NCI-H446 treated with DMSO at 0.1 percent for 48 hours (cell line): ENCODE measurements at places on chromosomes 2 and 18.
A peak's percentile ranks its signal among the peaks of the same experiment; 100 is the strongest.

GRCh38 chr2:51263951-51264350 lies 232.0 kb upstream of the NRXN1 start:
- no peak for DNase-seq

DNA sequence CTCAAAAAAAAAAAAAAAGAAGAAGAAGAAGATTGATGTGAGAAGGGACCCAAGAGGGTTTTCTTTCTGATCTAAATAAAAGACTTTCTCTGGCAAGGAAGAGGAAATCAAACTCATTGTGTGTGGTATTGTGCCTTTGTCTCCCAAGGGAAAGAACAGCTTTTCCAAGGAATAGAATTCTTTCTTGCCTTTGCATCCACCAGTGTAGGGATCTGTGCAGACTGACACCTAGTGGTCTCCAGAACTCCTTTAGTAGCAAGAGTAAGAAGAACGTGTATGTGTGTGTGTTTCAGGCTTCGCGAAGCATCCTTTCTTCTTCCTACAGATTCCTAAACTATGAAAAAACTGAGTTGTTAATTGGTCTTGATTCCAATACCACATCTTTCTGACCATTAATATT lies 33.5 kb upstream of the CRIM1 start:
- peak; percentile 9 for DNase-seq

- DNase-seq = no peak
These were observed 219.6 kb downstream of the PDE1A start for GRCh38 chr2:182207049-182207746.

GRCh38 chr2:15142069-15142689 lies 419.0 kb downstream of the NBAS start:
- DNase-seq = no peak

GRCh38 chr2:176388861-176389260 lies 119.6 kb downstream of the MTX2 start:
- DNase-seq = no peak

DNA sequence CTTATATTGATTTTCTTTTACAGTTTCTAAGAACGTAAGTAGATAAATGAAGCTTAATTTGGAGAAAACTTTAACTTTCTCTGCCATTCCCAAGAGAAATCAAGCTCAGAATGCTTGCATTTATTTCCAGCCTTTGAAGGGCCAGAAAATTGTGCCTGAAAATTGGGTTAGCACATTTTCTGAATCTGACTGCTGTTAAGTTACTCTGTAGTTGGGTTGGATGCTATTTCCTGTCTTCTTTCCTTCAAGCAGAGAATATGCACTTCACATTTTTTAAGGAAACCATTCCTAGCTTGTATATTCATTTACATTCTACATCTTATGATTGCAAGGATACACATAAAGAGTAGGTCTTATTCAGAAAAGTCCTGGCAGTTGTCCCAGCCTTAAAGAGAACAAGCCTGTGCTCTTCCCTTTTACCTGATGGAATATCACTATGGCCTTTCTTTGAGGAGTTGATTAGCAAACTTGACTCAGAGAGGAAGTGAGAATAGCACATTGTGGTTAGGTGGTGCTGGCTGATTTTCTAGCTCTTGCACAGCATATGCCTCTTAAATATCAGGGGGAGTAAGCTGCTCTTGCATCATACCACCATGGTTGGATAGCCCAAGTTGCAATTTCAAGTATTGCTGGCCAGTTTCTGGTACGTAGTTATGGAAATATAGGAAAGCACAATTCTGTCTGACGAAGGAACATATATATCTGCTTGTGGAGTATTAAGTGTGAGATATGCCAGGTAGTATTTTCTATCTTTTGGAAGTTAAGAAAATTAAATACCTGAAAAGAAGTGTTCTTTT lies 133.7 kb downstream of the COMMD1 start:
- DNase-seq = no peak

GRCh38 chr2:203238292-203238703 lies 520 bp upstream of the CYP20A1 start:
- no peak for DNase-seq

DNA sequence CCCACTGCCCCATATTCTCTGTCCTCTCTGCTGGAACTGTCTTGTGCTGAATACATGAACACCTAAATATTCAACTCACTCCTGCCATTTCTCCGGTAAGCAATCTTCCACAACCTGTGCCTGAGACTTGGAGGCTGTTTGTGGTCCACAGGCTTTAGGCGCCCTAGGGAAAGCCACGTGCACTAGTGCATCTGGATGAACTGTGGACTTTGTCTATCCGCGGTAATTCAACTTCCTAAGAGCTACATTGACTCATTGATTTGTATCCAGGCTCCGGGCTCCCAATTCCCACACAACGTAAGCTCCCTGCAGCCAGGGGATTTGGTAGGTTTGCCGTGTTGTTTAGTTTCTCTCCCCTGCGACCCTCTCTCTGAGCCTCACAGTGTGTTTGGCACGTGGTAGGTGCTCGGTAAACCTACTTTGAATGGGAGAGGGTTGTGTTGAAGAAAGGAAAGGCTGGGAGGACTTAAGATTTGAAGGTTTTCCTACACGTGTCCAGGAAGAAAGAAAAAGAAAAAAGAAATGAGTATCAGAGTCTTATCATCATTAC lies 718.2 kb downstream of the DPP10 start:
- DNase-seq = no peak

- DNase-seq = no peak
These were observed 80.2 kb downstream of the CMPK2 start for GRCh38 chr2:6785493-6785892.

- no peak for DNase-seq
These were observed 28.9 kb upstream of the TOGARAM2 start for GRCh38 chr2:28951910-28952835.

GRCh38 chr2:186855216-186855615 lies 6.2 kb upstream of the ZSWIM2 start:
- no peak for DNase-seq

DNA sequence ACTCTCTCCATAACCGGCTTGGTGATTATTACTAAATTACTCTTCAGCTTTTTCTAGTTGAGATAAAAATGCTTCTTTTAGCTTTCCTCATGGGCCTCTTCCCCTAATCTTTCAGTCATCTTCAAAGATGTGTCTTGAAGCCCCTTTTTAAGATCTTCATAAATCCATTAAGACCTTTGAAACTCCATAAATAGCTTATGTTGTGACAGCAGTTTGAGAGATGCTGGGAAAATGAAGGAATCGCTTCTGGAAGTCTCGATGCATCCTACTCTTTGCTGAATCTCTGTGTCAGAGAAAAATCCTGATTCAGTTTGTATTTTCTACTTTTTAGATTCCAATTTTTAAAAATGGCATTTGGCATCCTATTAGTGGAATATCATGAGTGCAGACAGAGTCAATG lies 13.0 kb downstream of the SCYGR4 start:
- DNase-seq = no peak

DNA sequence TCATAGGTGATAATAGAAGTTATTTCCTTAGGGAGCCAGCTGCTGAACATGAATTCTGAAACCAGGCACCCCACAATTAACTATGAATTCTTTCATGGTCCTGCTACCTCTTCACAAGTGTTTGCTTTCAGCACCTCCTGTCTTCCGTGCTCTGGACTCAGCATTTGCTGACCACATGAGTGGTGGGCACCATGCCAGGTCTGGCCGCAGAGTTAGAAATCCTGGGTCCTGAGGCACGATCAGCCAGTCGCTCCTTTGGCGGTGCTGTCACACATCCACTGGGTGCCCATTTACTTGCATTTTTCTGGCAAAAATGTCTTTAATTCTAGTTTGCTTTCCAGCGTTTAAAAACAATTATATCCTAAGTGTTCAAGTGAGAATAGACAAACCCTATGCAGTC lies 196.4 kb upstream of the PXDN start:
- no peak for DNase-seq

- DNase-seq = peak; percentile 36
These were observed 25.4 kb upstream of the CDH7 start for GRCh38 chr18:65725251-65726050.

GRCh38 chr2:231370749-231371429 lies 24.6 kb upstream of the B3GNT7 start:
- DNase-seq = no peak

DNA sequence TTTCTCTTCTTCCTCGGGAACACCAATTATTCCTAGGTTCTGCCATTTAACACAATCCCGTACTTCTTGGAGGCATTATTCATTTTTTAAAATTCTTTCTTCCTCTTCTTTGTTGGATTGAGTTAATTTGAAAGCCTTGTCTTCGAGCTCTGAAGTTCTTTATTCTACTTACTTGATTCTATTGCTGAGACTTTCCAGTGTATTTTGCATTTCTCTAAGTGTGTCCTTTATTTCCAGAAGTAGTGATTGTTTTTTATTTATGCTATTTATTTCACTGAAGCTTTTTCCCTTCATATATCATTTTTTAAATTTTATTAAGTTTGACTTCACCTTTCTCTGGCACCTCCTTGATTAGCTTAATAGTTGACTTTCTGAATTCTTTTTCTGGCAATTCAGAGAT lies 13.6 kb upstream of the UPP2 start:
- no peak for DNase-seq

DNA sequence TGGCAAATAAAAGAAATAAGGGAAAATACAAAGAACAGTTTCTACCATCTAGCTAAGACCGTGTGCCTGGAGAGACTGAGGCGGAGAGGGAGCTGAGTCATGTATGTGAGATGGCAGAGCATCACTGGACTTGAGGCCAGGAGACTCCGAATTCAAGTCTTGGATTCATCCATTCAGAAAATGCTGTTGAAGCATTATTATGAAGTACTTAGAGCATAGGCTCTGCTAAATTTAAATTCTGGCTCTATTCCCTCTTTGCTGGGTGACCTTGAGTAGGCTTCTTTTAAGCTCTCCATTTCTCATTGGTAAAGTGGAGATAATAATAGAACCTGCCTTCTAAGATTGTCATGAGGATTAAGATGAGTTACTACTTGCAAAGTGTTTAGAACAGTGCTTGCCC lies 34.7 kb downstream of the NPHP1 start:
- DNase-seq = no peak
